Esophagus muscularis mucosa (tissue), 4 donors: ENCODE measurements at places on chromosomes 7 and 10.

DNA sequence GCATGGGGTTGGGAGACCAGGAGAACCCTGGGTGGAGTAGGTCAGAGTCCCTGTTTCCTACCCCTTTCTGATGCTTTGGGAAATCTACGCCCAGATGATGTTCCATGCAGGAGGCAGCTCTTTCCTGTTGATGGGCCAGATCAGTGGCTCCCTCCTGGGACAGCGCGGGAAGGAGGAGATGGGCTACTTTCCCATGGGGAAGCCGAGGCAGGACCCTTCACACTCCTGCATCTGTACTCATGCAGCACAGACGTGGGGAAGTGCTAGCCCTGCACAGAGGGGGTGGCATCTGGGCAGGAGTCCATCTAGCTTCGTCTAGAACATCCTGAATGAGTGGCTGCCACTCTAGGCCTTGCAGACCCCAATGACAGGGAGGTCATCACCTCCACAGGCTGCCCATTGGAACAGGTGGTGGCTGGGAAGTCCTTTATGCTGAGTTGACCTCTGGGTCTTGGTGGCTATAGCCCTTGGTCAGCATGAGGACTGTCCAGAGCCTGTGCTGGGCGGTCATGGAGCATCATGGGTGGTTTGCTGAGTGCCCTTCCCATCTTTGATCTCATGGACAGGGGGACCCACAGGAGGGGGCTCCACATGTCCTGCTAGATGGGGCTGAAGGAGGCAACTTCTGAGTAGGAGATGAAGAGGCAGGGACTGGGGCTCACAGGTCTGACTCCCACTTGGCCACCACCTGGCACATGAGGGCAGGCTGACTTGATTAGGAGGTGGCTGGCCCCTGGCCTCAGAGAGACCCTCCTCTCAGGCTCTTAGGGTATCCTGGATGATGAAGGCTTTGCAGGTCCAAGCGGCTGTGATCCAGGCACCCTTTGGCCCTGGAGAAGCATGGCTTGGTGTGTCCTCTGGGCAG is 24.6 kb downstream of the RAMP3 start:
- no peak for DNase-seq

- DNase-seq, result no peak
These were observed 64.1 kb downstream of the WDR37 start for GRCh38 chr10:1120306-1120705.

GRCh38 chr7:22827563-22827962 is 4.9 kb upstream of the TOMM7 start:
- DNase-seq, result no peak

GRCh38 chr7:12653518-12653917 is 33.9 kb upstream of the ARL4A start:
- DNase-seq, result no peak

- DNase-seq, result no peak
These were observed 9.0 kb downstream of the ETV1 start for GRCh38 chr7:13980474-13980873.

DNA sequence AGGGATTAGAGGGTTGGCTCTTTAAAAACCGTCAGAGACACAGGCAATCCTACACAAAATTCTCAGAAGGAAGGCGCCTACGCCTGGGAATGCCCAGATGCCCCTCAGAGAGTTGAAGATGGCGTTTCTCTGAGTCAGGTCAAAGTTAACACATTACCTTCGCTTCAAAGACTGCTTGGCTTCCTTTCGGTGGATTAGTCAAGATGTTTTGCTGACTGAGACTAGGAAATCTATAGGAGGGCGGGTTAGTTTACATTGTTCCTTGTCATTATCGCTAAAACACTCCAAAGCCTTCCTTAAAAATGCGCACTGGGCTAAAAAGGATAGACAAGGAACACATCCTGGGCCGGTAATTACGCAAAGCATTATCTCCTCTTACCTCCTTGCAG is 995 bp upstream of the CFTR start:
- DNase-seq, result no peak

GRCh38 chr10:98587156-98587837 is 140.6 kb upstream of the HPS1 start:
- DNase-seq, result no peak

- DNase-seq, result no peak
These were observed 43.7 kb downstream of the DNAJB9 start for GRCh38 chr7:108613147-108613948.

DNA sequence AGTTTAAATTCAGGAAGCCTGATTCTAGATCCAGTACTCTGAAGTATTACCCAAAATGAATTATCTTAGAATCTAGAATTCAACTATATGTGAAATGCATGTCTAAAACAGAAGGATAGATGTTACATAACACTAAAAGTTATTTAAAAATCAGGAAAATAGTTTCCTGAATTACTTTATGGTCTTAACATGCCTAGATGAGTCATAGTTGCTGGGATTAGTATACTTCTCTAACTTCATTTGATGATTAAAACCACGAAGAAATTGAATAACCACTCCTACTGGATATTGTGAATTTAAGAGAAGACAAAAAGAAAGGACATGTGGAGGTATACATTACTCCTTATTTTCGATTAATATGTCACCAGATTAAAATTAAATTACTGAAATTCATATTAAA is 65.5 kb downstream of the ATAD1 start:
- DNase-seq, result no peak

DNA sequence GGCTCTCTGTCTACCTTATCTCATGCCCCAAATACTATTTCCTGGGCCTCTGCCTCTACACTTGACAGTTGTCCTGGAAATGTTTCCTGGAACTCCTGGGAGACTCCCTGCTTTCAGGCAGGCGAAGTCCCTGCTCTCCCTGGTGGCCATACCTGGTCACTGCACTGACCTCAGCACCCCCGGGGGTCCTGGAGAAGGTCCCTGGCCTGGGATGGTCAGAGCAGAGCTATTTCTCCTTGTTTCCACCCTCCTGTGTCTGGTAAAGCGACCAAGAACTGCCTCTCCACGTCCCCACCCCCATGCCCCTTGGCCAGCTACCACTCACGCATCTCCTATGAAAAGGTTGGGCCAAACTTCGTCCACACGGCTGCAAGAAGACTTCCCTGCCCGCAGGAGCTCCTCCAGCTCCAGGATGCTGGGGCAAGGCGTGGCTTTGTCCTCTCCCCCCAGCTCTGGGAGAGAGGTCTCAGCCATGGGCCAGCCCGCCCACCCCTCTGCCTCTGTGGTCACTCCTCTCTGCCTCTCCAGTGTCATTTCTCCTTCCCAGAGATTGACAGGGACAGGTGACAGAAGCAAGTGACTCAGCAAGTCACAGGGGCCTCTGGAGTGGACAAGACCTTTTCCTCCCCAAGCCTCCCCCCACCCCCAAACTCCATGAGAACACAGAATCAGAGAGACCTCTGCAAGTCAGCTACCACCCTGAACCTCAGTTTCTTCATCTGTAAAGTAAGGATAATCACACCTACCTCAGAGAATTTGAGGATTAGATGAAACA is 2.6 kb upstream of the SAMD8 start:
- DNase-seq, result no peak

GRCh38 chr10:6964543-6964942 is 384.5 kb upstream of the PRKCQ start:
- no peak for DNase-seq

DNA sequence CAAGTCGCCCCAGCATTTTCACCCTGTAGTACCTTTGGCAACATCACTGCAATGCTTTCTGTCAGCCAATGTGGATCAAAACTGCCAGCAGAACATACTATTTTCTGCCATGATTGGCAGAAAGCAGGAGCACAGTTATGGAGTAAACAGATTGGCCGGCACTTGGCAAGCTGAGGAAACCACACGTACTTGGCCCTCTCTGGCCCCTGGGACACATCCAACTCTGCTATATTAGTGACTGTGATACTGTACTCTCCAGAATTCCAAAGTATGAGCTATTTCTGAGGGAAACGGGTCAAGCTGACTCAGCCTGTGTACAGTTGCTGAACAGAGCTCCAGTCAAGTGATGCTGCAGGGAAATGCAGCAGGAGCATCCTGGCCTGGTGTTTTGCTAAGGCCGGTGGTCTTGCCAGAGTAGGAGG is 39.8 kb upstream of the LANCL2 start:
- DNase-seq, result peak; percentile 89

DNA sequence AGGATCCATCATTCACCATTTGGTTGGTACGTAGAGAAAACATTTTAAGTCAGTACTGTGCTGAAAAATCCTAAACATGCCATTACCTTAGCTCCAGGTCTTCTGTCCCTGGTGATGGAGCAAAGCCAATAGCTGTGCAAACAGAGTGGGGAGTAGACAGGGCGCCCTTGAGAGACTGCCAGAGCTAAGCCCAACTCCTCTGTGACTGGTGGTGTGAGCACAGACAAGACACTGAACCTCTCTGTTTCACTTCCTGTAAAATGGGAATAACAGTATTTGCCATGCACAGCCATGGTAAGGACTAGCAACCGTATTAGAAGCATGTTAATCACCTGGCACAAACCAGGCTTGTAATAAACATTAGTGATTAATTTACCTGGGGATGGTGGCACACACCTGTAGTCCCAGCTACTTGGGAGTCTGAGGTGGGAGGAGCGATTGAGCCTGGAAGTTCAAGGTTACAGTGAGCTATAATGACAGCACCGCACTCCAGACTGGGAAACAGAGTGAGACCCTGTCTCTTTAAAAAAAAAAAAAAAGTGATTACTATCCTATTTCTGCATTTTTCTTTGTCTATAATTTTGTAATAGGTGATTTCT is 28.7 kb downstream of the LYZL1 start:
- DNase-seq, result peak; percentile 26

DNA sequence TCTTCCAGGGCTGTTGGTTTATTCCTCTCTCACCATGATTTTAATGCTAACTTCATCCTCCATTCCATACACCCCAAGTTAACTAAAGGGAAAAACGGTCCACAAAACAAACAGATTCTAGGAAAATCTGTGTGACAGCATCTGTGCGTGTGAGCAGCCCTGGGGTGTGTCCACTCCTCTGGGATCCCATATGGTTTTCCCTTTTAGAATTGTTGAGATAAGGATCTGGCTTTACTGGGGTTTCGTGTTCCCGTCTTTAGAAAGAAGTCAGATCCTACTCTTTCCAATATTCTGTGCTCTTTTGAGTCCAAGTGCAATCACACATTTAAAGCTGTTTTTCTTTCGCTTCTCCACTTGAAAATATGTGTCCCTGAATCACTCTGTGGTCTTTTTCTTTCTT is 257.1 kb downstream of the KLF6 start:
- no peak for DNase-seq

DNA sequence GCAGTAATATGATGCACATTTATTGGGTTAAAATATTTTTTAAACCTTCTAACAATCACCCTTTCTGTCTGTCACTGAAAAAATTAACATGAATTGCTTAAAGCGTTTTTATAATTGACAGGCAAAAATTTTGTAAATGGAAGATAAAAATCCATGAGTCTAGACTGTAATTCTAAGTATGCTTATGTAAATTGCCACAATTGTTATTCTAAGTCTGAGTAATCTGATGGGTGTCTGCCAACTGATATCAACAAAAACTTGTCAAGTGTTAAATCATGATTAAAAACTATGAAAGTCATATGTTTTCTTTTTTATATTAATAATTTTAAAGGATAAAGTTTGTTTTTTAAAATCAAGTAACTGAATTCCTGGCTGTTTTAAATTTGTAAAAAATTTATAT is 208.2 kb downstream of the CDK14 start:
- DNase-seq, result no peak

DNA sequence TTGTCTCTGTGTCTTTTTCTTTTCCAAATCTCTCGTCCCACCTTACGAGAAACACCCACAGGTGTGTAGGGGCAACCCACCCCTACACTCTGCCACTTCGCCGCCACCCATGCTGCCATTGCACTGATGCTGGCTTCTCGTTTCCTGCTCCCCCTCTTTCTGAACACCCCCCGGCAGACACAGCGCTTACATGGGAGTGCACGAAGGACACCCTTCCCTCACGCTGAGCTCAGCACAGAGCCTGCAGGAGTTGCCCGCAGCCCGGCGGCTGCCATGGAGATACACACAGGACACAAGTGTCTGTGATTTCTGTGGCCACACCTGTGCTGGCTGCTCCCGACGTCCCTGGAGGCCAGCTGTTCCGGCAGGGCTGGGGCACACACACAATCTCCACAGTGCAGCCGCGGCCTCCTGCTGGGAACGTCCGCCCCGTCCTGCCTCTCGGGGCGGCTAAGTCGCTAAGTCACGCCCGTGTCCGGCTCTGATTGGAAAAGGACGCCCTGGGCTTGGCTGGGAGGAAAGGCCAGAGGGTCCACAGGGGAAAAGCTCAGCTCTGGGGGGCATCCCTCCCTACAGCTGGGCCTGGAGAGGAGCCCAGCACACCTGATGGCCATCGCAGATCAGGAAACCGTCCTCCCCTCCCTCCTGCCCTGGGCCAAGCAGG is 349.8 kb downstream of the PTPRN2 start:
- peak; percentile 74 for DNase-seq

DNA sequence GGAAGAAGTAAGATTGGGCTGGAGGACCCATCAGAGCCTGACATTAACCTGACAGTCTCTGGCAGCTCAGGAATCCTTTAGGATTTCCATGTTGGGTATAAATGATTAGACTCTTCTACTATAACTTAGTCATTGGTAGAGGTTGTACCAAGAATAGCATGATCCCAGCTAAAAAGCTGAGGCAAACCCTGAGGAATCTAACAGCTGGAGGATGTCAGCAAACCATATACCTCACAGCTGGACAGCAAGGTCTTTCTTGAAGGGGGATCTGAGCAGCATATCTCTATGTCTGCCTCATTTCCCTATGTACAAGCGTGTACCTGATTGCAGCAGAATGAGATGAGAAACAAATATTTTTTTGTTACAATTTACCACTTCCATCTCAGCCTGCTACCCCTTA is 103.2 kb downstream of the NPSR1 start:
- no peak for DNase-seq

DNA sequence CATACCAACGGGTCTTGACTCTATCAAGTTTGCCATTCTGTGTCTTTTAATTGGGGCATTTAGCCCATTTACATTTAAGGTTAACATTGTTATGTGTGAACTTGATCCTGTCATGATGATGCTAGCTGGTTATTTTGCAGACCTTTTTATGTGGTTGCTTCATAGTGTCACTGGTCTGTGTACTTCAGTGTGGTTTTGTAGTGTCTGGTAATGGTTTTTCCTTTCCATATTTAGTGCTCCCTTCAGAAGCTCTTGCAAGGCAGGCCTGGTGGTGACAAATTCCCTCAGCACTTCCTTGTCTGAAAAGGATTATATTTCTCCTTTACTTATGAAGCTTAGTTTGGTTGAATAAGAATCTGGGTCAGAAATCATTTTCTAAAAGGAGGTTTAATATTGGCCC is 135.1 kb upstream of the LANCL2 start:
- no peak for DNase-seq

GRCh38 chr7:23960361-23960760 is 250.3 kb downstream of the STK31 start:
- DNase-seq, result no peak

DNA sequence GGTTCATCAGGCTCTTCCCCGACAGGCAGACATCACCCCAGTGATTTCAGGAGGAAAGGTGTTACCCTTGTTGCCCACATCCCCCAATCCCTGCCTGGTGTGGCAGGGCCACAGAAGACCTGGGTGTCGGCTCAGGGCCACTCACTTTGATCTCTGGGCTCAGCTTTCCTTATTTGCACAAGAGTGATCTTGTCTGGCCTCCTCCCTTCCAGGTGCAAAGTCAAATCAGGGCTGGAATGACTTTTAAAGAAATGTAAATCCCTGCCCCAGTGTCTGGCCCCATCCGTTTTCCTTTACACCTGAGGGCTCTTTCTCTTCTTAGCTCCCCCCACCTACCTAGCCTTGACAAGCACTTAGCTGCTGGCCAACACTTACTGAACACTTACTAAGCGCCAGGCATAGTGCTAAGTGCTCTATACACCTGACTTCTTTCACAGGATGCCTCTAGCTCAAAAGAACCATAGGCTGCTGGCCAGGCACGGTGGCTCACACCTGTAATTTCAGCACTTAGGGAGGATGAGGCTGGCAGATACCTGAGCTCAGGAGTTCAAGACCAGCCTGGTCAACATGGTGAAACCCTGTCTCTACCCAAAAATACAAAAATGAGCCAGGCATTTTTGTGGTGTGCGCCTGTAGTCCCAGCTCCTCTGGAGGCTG is 979 bp upstream of the NODAL start:
- DNase-seq, result no peak
